ENCODE measurements at places on chromosomes 1 and 21.

DNA sequence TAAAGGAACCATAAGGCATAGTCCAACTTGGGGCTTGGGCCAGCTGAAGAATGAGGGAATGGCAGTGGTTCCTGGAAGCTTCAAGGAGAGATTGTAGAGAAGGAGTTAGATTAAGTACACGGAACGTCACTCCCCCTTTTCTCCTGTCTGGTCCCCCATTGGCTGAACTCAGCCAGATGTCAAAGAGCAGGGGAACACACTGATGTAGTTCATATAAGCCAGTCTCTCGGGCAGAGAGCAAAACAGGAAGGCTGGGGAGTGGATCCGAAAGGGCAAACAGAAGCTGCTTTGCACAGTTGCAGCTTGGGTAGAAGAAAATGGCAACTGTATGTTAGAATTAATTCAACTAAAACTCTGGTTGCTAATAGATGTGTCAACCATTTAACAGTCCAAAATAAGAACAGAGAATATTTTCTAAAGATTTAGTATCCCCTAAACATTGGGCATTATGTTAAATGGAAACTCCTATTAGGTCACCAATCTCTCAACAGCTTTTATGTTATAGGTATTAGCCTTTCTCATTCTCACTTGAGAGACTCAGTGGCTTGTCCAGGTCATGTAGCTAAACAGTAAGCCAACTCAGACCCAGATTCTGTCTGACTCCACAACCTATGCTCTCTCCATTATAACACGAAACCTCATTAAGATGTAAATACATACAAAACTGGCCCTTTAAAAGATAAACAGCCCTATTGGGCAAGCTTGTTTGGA, 600.7 kb upstream of the USP24 start:
- DNase-seq, result no peak

DNA sequence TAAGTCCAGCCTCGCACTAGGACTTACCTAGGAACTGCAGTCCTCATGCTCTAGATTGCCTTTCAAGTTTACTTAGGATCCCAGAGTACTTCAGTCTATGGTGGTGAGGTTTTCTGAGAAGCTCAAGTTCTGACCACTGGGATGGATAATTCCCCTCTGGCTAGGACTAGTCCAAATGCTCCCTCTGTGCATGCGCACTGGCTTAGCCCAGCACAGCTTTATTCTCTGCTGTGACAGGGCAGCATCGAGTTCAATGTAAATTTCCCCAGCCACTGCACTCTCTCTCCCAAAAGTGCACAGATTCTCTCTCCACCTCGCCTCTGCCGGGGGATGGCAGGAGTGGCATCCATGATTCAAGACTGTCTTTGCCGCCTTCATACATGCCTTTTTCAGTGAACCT, 241.6 kb downstream of the ZNF326 start:
- no peak for DNase-seq

DNA sequence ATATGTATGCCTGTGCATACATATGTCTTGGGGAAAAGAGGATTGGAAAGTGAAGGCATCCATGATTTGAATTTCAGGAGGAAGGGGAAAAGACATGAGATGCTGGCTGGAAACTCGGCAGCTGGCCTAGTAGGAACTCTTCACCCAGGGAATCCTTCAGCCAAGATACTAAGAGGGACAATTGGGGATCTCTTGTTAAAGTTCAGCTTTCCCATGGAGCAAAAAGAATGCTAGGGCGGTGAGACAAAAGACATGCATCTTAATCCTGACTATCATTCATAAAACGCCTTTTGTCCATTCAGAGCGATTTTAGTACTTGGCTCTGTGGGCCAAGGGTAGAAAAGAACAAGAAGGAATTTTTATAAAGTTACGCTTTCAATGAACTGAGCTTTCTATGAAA, 20.5 kb downstream of the PDPN start:
- DNase-seq, result no peak

DNA sequence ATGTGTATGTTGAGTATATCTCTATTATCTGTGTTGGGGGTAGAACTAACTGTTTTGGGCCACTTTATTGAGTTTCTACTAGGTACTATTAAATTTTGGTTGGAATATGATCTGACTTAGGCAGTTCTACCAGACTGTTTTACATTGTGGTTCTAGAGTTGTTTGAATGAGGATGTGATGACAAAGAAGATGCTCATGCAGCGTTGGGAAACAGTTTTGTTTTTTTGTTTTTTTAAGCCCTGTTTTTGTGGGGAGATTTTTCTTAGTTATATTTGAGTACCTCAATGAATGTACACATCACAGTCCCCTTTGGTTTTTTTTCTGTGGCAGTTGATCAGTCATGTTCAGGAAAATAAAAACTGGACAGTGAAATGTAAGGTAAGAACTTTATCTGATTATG, 40.1 kb downstream of the TMED5 start:
- no peak for DNase-seq

- no peak for DNase-seq
Observed at GRCh38 chr1:55699228-55699627, 484.1 kb upstream of the USP24 start.

- DNase-seq, result no peak
Observed at GRCh38 chr21:27466140-27466539, 499.3 kb upstream of the ADAMTS5 start.

DNA sequence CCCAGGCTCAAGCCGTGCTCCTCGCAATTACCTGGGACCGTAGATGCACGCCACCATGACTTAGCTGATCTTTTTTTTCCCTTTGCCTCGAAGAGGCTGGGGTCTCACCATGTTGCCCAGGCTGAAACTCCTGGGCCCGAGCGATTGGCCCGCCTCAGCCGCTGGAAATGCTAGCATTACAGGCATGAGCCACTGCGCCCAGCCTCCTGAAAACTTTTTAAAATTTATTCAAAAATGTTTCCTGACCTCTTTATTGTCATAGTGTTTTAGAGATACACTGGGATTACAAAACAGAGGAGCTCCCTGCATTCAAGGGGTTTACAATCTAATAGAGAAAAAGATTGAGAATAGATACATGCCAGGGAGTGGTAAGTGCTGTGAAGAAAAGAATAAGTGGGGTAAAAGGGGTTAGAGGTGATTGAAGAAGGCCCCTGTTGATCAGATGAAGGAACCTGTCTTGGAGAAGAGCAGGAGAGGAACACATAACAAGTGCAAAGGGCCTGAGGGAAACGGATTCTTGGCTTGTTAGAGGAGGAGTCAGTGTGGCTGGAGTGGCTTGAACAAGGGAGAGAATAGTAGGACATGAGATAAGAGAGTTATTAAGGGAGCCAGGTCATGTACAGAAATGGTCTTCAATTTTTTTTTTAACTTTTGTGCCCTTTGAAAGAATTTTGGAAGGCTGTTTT, 1.7 kb upstream of the TRIM33 start:
- DNase-seq, result no peak

DNA sequence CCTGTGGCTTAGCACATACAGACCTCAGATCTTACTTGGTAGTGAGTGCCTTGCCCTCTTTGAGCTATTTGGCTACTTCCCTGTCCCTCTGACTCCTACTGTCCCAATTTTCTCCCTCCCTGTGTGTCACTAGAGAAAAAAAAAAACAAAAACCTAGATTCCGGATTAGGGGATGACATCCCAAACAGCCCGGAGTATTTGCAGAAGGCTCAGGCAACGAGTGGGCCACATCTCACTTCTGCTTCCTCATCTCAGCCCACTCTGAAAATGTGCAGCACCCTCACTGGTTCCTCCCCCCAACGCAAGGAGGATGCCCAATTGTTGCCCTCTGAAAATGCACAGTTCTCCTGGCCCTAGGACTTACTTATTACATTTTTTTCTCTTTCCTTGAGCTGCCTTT, 4.9 kb downstream of the NHLH1 start:
- no peak for DNase-seq

GRCh38 chr1:54255026-54255702, 55.2 kb downstream of the MRPL37 start:
- no peak for DNase-seq

DNA sequence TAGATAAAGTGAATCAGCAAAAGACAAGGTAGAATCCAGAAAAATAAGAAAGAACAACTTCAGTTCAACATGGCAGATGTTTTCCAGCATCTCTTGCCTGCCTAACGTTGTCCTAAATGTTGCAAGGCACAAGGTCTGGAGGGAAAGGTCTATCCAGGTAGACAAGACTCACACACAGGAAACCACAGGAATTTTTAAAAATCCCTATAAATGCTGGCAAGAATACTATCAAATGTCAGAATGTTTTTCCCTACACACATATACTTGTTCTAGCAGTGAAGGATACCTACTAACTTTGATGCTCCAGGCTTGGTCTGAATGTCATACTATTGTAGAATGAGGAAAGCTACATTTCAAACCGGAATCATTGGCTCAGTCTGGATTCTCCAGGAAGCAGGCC, 10.6 kb downstream of the GJA5 start:
- DNase-seq, result no peak

Measured in CD4-positive, alpha-beta T cell treated with Interferon alpha-2 for 1 hour (primary cell).